Uterus (tissue), 4 donors: ENCODE measurements at places on chromosomes 2 and 18.

GRCh38 chr2:189233527-189233926, 54.0 kb upstream of the COL5A2 start:
- H3K27me3 ChIP-seq = no peaks in the 10 kb centered on the region
- no peaks in the 10 kb centered on the region for H3K36me3 ChIP-seq
- no peak for DNase-seq
- H3K27ac ChIP-seq = no peak overlapping the region
- H3K4me3 ChIP-seq = no peak overlapping the region

- no peak for DNase-seq
- H3K27ac ChIP-seq = peak overlapping the region; percentile 66
- H3K36me3 ChIP-seq = no peaks in the 10 kb centered on the region
- no peaks in the 10 kb centered on the region for H3K27me3 ChIP-seq
Observed at GRCh38 chr2:219368690-219369191, 19.0 kb downstream of the DNPEP start.

- H3K27ac ChIP-seq = no peak overlapping the region
- no peak overlapping the region for H3K4me3 ChIP-seq
- no peaks in the 10 kb centered on the region for H3K4me1 ChIP-seq
- H3K36me3 ChIP-seq = no peaks in the 10 kb centered on the region
- H3K27me3 ChIP-seq = peaks cover 12% of the 10 kb centered on the region
Observed at GRCh38 chr2:206435742-206436141, 7.6 kb upstream of the ADAM23 start.

DNA sequence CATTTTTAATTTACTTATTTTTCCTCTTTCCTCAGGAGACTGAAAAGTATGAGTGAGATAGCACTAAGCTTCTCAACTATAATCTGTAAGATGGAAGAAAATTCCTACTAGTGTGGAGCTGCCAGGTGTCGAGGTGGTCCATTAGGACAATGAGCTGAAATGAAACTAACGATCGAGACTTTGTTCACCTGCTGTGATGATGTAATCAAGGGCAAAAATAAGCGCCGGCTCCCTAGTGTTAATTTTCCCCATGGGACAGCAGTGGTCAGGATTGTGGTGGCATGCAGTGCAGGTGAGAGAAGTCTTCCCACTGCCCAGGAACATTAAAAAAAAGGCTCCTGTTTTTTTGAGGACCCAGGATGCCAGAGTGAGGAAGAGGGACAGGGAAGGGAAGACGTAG, 859.1 kb upstream of the GCFC2 start:
- no peaks in the 10 kb centered on the region for H3K27me3 ChIP-seq
- no peak for DNase-seq
- no peaks in the 10 kb centered on the region for H3K36me3 ChIP-seq
- no peak overlapping the region for H3K4me3 ChIP-seq
- H3K4me1 ChIP-seq = no peaks in the 10 kb centered on the region

DNA sequence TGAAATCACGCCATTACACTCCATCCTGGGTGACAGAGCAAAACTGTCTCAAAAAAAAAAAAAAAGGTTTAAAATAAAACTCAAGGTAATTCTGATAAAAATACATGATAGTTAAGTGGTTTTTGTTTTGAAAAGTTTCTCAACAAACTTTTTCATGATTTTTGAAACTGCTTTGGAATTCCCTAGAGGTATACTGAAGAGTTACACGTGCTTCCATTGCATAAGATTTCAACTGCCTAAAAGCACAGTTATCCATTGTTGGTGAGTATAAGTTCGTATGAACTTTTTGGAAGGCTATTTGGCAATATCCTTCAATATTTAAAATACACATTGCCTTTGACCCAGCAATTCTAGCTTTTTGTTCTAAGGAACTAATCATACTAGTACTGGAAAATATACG, 74.9 kb downstream of the USP34 start:
- H3K27me3 ChIP-seq = no peaks in the 10 kb centered on the region
- DNase-seq = no peak
- H3K36me3 ChIP-seq = no peaks in the 10 kb centered on the region
- H3K4me3 ChIP-seq = no peak overlapping the region

- no peaks in the 10 kb centered on the region for H3K36me3 ChIP-seq
- no peaks in the 10 kb centered on the region for H3K27me3 ChIP-seq
- H3K27ac ChIP-seq = no peak within 1 kb of the TSS
- no peak for DNase-seq
Observed at GRCh38 chr2:25168256-25169072, at the start of gene POMC. Gene POMC (minus strand): TSS chr2:25168580. CDS start chr2:25164772, 3,808 bp downstream.
